ENCODE measurements at places on chromosomes 5 and 9. TPM values are rescaled to one million over a fixed set of nuclear protein-coding genes. Genes with fewer than 3 reads are reported as not detected.

GRCh38 chr5:125896368-125896767, 526.8 kb upstream of the GRAMD2B start:
- no peak for DNase-seq

DNA sequence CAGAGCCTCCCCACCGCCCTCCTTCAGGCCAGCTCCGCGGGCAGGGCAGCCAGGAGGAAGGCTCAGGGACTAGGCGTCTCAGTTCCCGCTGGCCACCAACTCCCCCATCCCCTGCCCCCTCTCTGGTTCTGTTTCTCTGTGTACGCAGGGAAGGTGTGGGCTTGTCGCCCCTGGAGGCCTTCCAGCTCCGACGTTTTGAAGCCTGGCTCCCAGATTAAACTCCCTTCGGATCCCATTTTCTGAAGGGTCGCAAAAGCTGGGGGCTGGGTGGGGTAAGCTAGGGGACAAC, 346 bp downstream of the ATOX1 start:
- DNase-seq, result no peak

DNA sequence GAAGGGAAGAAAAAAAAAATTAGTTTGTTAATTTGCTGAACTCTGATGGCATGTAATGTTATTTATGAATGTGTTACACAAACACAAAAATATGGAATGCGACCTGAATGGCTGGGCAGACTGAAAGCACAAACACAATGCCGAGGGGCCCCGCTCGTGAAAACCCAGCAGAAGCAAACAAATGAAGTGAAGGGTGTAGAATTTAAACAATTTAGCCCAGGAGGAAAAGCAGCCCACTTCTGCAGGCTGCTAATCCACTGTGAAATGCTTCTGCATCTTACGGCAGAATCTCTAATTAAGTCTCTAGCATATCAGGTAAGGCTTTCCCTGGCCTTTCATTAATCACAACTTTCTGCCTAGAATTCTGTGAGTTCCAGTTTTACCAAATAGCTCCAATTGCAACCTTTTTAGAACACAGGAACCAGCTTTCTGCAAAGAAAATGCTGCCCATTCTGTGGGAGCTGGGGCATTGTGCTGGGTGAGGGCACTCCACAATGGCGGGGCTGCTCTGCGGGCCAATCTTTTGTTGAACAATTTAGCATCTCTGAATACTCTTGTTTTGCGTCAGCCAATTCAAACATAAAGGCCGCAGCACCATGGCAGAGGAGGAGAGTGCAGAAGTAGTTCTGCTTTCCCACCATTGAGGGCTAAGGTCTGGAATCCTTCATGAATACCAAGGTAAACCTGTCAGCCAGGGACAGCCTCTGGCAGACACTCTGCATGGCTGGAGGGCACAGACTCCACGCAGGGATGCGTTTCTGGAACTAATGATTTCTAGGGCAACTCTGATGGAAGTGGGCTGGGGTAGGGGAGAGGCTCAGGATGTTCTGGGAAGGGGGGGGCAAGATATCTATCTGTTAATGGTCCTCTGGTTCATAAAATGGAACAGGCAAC, 66.4 kb downstream of the PTCH1 start:
- no peak for DNase-seq

DNA sequence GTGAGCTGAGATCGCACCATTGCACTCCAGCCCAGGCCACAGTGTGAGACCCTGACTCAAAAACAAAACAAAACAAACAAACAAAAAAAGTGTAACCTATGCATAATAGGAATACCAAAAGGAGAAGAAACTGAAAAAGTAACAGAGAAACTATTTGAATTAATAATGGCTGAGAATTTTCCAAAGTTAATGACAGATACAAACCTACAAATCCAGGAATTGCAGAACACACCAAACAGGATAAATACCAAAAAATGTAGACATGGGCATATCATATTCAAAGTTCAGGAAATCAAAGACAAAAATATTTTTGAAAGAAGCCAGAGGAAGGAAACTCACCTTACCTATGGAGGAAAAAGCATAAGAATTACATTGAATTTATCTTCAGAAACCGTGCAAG, 383.7 kb upstream of the POU5F2 start:
- DNase-seq, result no peak

DNA sequence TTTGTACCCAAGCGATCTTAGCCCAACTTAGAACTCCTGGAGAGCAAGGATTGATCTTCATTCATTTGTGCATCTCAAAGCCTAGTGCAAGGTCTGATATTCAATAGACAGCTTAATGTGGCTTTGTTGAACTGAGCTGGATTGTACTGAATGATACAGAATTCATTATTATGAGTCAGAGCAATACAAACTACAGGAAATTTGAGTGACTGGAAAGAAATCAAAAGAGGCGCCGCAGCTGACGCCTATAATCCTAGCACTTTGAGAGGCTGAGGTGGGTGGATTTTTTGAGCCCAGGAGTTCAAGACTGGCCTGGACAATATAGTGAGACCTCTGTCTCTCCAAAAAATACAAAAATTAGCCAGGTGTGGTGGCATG, 58.6 kb downstream of the ENC1 start:
- DNase-seq, result no peak

DNA sequence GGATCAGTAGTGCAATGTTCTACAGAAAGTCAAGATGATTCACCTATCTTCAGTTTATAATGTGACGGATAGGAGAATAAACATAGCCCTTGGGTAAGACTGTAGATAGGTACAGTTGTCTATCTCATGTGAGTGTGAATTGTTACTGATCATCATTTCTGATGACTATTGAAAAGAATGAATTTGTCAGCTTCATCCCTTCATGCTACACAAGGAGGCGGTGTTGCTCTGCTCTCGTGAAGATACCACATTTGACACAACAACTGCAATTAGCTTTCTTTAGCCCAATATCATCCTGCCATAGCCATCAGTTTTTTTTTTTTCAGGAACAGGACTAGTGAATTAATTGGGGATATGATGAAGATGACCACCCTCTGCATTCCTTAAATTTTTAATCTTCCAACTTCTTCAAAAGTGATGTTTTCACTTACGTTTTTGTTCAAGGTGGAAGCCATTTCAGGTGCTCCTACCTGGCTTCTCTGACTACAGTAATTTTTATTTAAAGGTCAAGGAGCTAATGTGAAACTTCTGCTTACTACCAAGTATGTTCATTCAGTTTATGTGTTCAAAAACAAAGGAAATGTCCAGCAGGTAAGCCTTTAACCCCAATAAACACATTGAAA, 152.9 kb upstream of the MOCS2 start:
- DNase-seq, result peak; percentile 56

GRCh38 chr5:111043712-111044506, 27.6 kb upstream of the TSLP start:
- peak; percentile 14 for DNase-seq

- peak; percentile 47 for DNase-seq
Observed at GRCh38 chr5:126972062-126972895, 58.1 kb downstream of the MARCHF3 start.

- no peak for DNase-seq
Observed at GRCh38 chr5:135492319-135492626, 40.1 kb upstream of the TIFAB start.

- no peak for DNase-seq
Observed at GRCh38 chr5:10122076-10122726, 127.5 kb downstream of the ATPSCKMT start.

DNA sequence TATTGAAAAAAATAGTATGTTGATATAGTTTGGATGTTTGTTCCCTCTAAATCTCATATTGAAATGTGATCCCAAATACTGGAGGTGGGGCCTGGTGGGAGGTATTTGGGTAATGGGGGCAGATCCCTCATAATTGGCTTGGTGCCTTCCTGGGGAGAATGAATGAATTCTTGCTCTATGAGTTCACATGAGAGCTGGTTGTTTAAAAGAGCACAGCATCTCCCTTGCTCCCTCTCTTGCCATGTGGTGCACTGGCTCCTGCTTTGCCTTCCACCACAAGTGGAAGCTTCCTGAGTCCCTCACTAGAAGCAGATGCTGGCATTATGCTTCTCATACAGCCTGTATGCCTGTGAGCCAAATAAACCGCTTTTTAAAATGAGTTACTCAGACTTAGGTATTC, 154.8 kb downstream of the ADAMTS6 start:
- peak; percentile 3 for DNase-seq

DNA sequence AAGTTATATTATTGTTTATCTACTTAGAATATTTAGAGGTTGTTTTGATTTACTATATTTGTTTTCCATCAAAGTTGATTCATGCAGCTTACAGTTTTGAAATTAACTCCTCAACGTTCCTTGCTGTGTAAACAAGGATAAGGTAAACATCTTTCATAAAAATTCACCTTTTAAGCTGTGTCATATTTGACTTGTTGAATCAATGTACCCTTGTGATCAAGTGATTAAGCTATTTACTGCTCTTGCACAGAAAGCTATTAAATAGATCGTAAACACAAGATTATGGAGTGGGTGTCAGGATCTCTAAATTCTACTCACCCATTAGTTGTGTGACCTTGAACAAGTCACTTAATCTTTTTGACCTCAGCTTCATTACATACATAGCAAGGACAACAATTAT, 2054.0 kb upstream of the NUDT12 start:
- DNase-seq, result no peak

DNA sequence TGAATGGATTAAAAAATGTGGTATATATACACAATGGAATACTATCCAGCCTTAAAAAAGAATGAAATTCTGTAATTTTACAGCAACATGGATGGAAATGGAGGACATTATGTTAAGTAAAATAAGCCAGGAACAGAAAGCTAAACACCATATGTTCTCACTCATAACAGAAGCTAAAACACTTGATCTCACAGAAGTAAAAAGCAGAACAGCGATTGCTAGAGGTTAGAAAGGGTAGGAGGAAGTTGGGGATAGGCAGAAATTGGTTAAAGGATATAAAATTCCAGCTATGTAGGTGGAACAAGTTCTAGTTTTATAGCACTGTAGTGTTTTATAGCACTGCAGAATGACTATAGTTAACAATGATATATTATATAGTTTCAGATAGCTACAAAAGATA, 15.8 kb downstream of the MARCHF3 start:
- no peak for DNase-seq

DNA sequence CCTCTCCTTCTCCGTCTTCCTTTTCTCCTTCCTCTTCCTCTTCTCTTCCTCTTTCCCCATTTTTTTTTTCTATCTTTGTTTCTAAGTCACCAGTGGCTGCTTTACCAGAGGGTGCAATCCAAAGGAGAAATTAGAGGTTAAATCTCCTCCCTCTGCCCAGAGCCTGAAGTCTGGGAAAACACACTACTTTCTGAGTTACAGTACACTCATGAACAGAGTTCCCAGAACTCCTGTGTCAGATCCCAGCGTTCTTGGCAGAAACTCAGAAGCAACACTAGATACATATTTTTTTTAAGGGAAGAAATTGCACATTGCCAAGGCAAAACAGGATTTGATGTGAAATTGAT, 189.0 kb downstream of the SNCAIP start:
- DNase-seq, result no peak

DNA sequence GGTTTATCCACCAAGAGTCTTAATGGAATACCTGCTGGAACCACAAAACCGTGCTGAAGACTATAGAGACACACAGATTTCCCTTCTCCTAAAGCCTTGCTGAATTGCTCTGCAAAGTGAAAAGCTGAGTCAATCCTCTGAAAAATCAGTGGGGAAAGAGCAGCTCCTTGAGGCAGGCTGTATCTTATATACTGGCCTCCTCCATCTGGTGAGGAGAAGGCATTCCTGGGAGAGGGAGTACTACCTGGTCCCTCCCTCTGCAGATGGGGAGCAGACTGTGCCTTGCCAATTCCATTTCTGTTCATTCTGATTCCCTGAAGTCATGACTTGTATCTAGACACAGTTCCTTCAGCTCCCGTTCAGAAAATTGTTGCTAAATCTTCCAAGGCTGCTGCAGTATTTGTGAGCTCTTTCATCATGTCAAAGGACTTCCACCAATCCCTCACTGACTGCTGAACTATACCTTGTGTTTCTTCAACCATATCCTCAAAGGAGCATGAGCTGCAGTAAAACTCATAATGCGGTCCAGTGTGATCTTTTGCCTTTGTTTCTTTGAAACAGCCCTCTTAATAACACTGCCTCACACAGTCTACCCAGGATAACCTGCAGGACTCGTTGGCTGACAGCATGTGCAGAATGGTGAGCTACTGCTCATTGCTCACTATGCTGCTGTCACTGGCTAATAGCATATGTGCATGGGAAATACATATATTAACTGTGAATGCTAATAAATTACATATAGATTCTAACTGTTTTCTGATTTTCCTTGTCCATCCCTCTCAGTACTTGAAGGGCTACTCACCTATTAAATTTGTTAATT, 84.5 kb downstream of the FOXD1 start:
- no peak for DNase-seq

- no peak for DNase-seq
Observed at GRCh38 chr9:79985772-79986171, 414.0 kb downstream of the TLE4 start.

DNA sequence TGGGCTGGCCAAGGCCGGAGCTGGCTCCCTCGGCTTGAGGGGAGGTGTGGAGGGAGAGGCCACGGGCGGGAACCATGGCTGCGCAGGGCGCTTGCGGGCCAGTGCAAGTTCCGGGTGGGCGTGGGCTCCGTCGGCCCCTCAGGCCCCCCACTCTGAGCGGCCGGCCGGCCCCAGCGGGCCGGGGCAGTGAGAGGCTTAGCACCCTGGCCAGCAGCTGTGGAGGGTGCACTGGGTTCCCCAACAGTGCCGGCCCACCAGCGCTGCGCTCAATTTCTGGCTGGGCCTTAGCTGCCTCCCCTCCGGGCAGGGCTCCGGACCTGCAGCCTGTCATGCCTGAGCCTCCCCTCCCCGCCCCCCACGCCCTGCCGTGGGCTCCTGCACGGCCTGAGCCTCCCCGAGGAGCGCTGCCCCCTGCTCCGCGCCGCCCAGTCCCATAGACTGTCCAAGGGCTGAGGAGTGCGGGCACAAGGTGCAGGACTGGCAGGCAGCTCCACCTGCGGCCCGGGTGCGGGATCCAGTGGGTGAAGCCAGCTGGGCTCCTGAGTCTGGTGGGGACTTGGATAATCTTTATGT, 184.2 kb downstream of the ATPSCKMT start:
- DNase-seq, result no peak

Gene DMRT1
- not detected for total RNA-seq

Gene SYK
- not detected for total RNA-seq

Gene PCDHA1
- 0.10 TPM for total RNA-seq

Gene PLAC8L1
- 0.88 TPM for total RNA-seq

Gene CDH6
- total RNA-seq, result not detected

Gene GABBR2
- 0.52 TPM for total RNA-seq

Data from myocyte (in vitro differentiated cells).